Central memory CD8-positive, alpha-beta T cell (primary cell): ENCODE measurements at places on chromosomes 7 and 10.

DNA sequence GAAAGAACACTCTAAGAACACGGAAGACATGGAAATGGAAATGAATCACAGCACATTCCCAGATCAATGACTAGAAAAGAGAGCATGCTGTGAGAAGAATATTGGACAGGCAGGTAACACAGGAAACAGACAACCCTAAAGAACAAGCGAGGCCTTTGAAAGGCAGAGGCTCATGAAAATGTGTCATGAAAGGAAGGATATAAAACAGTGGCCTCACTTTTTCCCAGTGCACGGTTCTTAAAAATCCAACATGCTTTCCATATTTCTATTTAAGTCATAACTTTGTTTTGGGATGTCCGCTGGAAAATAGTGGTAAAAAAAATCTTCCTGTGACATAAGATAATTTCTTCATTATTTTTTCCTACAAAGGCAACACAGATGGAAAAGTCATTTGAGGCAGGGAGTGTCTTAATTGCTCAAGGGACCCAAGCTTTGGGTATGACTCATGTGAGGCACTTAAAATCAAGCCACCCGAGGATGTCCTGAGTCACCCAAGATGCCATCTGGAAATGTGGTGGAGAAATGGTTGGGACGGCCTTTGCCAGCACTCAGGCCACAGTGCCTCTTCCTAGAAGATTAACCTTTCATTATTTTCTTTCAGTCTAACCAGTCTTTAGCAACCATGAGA lies 17.0 kb downstream of the ITIH5 start:
- DNase-seq, result no peak

DNA sequence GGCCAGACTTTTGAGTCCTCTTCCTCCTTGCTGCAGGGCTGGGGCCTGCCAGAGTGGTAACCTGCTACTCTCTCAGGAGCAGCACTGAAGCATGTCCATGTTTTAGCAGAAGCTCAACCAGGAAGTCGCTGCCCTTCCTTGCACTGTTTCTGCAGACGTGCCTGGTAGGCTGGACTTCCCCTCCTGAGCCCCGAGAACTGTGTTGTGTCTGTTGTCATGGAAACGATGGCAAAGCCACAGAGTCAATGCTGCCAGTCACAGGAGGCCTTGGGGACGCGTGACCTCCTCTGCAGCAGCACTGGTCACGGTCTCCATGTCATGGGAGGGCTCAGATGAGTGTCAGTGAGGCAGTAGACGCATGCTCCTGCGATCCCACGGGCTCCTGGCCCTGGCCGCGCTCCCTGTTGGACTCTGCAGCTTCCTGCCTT lies 145.5 kb downstream of the FANK1 start:
- DNase-seq, result peak; percentile 25

DNA sequence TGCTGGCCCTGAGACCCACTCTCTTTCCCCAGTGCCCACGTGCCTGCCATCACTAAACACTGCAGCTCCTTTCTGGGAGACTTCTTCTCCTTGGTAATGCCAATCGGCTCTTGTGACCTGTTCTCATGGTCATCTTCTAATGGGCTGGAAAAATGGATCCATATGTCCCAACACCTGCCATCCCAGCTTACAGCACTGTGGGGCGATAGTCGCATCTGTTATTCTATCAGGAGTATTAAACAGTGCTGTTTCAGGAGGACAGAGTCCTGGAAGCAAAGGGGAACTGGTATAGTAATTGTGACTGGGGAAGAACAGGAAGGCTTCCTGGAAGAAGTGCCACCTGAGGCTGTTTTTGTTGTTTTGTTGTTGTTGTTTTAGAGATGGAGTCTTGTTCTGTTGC lies 411.2 kb downstream of the GLRX3 start:
- no peak for DNase-seq

- no peak for DNase-seq
These were observed 5.2 kb downstream of the COPS6 start for GRCh38 chr7:100093925-100094486.

DNA sequence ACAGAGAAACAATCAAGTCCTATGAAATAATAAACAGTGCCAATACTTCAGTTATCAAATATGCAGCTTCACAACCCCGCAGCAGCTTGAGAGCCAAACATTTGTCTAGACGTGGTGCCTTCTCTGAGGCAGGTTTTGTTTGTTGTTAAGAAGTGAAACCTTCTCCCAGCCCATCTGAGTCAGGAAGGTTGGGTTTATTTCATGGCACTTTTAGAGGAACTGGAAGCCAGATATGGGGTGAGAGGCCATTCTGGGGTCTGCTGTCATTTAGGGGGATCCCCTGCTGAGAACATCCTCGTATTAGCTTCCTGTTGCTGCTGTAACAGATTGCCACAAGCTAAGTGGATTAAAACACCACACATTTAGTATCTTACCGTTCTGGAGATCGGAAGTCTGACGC lies 113.6 kb downstream of the GRK5 start:
- DNase-seq, result no peak

- DNase-seq, result no peak
These were observed at the start of gene MCMBP for GRCh38 chr10:119872610-119872859. MCMBP (minus strand) TSS chr10:119872843; CDS start chr10:119872584, 259 bp downstream.

- no peak for DNase-seq
These were observed 62.4 kb upstream of the ANTXRL start for GRCh38 chr10:46224414-46224682.

DNA sequence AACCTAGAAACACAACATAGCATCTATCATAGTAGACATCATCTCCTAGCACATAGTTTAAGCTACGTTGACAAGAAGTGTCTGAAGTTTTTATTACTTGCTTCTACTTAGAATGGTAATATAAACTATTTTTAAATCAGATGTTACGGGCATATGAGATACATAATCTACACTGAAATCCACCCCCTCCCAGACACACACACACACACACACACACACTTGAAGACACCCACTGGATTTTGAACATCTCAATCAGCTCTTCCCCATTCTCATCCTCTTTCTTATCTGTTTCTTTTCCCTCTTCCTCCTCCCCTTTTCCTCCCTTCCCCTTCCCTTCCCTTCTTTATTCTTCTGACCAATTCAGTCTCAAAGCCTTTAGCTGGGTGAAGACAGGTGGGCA lies 175.9 kb downstream of the PAXIP1 start:
- no peak for DNase-seq

DNA sequence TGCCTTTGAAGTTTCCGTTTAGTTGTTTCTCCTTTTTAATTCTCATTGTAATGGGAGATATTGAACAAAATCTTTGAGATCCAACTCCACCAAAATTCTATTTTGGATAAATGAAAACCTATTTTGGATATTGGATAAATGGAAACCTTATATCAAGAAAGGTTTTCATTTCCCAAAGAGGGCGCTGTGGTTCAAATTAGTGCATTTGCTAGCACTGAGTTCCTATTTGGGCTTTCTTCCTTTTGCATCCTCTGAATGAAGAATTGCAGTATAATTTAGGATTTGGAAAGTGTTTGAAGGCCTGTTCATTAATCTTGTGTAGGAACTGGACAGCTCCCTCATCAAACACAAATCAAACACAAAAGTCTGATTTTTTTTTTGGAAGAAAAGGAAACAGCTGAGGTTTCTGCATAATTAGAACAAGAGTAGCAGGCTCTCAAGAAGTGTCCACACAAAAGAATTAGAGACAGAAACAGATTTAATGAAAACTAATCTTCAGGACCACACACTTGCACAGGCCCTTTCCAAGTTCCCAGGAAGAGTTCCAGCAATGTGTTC lies 80.8 kb upstream of the KLF14 start:
- DNase-seq, result no peak

GRCh38 chr7:30065746-30066145 lies 37.5 kb downstream of the PLEKHA8 start:
- DNase-seq, result no peak

DNA sequence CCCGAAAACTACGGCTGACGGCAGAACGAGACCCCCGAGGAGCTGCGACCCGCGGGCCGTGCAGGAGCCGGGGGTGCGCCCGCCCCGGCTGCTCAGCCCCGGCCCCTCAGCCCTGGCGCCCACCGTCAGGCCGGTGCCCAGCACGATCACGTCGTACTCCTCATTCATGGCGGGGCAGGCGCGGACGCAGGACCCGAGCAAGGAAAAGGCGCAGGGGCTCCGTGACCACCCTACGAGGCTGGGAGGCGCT lies 218 bp downstream of the GDI2 start:
- DNase-seq, result no peak

GRCh38 chr10:26436848-26437247 lies 1.3 kb upstream of the APBB1IP start:
- DNase-seq, result no peak

- DNase-seq, result no peak
These were observed 46.7 kb upstream of the PLCE1 start for GRCh38 chr10:93947055-93947454.

DNA sequence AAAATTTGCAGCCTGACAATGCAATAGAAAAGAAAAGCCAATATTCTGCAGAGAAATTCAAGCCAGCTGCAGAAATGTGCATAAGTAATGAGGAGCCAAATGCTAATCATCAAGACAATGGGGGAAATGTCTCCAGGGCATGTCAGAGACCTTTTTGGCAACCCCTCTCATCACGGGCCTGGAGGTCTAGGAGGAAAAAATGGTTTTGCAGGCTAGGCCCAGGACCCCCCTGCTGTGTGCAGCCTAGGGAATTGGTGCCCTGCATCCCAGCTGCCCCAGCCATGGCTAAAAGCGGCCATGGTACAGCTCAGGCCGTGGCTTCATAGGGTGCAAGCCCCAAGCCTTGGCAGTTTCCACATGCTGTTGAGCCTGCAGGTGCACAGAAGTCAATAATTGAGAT lies 72.5 kb upstream of the NME8 start:
- DNase-seq, result no peak

DNA sequence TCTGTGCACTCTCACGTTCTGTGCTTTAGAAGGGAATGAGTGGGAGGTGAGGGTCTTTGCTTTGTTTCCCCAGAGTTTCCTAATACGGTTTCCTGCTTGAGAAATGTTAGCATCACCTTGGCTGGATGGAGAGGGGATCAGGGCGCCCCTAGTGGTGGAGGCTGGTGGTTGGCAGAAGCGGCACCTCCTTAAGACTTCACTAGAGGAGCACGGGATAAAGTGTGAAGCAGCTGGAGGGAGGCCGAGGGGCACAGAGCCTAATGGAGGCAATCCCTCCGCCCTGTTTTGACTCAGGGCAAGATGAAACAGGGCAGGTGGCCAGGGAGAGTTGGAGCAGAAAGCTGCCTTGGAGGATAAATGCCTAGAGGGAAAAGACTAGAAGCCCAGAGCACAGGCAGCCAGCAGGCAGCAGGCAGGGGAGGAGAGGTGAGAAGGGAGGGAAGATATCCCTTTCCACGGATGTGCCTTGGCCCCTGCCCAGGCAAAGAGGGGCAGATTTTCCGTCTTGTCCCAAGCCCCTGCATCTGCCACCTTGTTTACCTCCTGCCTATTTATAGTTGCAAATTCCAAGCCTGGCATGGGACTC lies 56.0 kb upstream of the BTRC start:
- peak; percentile 61 for DNase-seq

DNA sequence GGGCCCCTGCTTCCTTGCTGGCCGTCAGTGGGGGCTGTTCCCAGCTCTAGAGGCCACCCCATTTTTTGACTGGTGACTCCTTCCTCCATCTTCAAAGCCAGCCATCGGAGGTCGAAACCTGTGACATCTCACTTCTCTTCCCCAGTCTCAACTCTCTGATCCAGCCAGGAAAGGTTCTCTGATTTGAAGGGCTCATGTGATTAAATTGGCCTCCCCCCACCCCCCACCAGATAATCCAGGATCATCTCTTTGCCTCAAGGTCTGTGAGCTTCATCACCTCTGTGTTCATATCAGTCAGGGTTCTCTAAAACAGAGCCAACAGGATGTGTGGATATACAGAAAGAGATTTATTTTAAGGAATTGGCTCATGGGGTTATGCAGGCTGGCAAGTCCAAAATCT lies 5.6 kb upstream of the RAMP3 start:
- DNase-seq, result no peak

DNA sequence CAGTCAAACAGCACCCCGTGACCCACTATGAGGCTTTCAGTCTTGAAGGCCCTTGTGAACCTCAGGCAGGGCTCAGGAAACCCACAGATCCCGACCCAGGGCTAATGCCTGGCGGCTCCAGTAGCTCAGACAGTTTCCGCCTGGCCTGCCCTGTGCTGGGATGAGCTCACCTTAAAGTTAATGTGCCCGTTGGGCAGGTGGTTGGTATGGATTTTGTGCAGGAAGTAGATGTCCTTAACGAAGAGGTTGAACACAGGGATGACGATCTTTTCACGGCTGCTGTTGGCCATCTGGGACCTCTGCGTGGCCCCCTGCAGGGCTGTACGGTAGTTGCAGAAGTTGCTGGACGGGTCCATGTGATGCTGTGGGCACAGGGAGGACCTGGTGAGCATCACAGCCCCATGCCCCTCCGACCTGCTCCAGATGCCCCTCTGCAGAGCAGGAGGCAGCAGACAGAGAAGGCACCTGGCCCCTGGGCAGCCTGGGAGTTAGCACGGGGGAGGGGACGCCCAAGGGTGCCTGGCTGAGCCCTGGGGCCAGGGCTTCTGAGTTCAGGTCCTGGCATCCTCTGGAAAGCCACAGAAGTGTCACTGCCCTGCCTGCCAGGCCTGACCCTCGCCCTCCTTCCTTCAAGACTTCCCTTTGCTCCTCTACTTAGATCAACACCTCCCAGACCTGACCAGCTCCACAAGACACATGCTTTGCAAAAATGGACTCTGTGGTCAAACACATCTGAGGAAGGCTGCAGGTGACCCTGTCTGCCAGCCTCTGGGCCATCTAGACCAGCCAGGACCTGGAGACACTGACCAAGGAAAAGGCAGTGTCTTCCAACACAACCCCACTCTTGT lies 59.8 kb downstream of the CSGALNACT2 start:
- DNase-seq, result no peak

DNA sequence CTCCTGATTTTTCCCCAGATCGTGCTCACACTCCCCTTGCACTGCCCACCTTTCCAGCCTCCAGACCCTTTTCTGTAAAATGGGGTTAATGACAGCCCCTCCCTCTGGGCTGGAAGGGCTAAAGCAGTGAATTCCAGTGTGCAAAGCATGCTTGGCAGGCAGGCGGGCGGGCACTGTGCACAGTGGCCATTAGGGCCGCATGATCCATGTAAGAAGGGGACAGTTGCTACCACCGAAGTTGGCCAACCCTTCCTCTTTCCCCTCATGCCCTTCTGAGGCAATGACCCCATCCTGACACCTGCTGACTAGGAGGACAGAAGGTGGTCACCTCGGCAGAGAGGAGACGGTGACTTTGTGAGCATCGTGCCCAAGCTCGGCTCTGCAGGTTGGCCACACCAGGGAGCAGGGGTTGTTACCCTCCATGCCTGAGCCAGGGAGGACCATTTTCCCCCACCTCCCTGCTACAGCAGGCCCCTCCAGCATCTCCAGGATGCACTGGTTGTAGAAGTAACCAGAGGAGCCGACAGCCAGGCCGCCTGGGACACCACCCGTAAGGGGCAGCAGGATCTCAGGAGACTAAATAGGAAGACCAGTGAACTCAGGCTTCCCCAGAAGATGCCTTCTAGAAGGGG lies 166.4 kb downstream of the SLIT1 start:
- DNase-seq, result no peak

- no peak for DNase-seq
These were observed 5.6 kb upstream of the NUP205 start for GRCh38 chr7:135552148-135552547.
